ENCODE measurements at places on chromosomes 6 and 20. TPM values are rescaled to one million over a fixed set of nuclear protein-coding genes. Genes with fewer than 3 reads are reported as not detected.

DNA sequence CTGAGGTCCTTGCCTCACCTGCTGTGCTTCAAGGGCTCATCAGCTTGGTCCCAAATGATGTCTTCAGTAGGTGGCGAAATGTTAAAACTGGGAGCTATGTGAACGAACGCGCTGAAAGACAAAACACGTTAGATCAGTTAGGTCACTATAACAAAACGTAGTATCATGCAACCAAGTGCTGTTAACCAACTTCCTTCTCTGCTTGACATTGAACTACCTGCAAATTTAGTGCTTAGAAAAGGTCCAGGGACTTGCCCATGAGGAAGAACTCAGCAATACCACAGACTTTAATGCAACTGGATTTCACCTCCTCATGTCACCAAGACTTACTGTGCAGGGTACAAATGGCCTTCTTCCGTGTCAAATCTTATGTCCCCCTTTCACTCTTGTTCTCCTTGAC is 24.8 kb downstream of the BACH2 start:
- no peak for DNase-seq

DNA sequence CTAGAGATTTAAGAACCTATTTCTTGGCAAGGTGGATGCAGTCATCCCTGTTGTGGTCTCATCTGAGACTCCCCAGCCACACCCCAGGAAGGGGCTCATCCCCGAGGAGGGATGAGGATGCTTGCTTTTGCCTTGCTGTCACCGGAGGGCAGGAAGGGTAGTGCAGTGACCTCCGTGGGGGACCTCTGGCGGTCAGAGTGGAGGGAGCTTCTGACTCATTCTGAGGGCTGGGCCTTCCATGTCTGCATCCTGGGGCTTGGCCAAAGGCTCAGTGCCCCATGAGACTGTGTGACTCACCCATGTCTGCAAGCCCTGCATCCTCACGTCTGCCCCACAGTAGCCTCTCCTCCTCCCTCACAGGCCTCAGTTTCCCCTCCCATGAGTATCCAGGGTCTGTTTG is 38.7 kb downstream of the UQCC2 start:
- DNase-seq, result peak; percentile 93

DNA sequence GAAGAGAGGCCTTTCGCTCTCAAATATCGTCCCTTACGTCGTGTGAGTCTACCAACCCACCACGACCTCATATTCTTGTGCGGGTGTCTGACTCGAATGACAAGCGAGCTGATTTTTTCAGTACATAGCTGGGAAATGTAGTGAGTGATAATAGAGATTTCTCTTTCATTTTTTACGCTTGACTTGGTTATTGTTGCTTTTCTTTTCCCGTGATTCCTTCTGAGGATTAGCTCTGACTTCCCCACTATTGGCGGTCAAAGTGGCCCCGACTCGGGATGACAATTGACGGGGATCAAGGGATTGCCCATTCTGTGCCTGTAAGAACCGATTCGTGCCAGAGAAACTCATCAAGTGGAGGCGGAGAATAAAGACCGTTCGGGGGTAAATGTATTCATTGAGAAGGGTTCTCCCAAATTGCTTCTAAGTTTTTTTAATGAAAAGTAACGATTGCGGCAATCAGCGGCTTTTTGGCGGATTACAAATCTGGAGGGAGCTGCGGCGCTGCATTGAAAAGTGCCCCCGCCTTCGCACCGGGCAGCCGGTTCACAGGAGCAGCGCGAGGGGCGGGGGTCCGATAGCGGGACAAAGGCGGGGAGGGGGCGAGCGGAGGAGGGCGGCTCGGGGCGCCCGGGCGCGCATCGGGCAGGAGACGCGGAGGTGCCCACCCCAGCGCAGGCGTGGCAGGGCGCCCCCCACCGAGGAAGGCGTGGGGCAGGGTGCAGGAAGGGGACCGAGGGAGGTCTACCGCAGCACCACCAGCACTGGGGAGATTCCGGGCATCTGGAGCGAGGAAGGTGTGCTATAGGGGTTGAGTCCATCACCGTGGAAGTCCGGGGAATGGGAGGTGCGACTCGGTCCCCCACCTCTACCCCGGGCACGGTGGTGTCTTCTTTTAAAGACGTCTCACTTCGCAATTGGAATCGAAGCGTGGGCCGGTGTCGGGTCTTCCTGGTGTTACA is 44.5 kb upstream of the OSTM1 start:
- no peak for DNase-seq

- DNase-seq, result no peak
Observed at GRCh38 chr6:36822506-36823269, 16.6 kb downstream of the CPNE5 start.

- no peak for DNase-seq
Observed at GRCh38 chr20:51352791-51353190, 189.7 kb downstream of the NFATC2 start.

MDFI gene
- 0.72 TPM for total RNA-seq

DDX43 gene
- total RNA-seq, result not detected

Measured in H4 (cell line).